ENCODE measurements at places on chromosomes 2 and 18.
A peak's percentile ranks its signal among the peaks of the same experiment; 100 is the strongest.

- no peak for DNase-seq
Measured at GRCh38 chr2:220191031-220191430, 563.6 kb downstream of the SLC4A3 start.

DNA sequence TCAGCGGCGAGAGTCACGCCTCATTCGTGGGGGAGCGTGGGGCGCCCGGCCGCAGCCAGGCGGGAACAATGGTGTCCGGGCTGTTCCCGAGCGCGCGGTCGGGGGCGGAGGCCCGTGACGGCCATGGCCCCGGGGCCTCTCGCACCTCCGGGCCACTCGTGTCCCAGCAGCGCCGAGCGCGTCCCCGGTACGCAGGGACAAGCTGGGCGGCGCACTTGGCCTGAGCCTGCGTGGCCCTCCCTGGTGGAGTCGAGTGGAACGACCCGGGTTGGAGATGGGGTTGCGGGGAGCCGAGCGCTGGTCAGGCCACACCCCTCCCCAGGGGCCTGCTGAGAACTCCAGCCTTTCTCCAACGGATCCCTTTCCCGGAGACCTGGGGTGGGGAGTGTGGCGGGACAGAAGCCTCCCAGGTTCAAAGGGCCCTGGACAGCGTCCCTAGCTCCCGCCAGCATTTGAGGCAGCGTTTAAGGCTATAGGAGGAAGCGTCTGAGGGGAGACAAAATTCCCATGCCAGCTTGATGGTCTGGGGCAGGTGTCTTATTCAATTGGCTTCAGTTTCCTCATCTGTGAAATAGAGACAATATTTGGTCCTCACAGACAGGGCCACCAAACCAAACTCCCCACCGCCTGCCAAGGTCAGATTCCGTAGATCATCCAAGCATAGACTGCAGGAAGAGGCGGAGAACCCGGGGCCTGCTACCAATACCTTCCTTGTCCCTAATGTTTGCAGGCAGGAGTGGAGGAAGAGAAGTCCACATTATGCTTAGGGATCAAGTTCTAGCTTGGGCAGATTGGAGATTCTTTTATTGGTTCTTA, 553 bp downstream of the CNDP2 start:
- no peak for DNase-seq

DNA sequence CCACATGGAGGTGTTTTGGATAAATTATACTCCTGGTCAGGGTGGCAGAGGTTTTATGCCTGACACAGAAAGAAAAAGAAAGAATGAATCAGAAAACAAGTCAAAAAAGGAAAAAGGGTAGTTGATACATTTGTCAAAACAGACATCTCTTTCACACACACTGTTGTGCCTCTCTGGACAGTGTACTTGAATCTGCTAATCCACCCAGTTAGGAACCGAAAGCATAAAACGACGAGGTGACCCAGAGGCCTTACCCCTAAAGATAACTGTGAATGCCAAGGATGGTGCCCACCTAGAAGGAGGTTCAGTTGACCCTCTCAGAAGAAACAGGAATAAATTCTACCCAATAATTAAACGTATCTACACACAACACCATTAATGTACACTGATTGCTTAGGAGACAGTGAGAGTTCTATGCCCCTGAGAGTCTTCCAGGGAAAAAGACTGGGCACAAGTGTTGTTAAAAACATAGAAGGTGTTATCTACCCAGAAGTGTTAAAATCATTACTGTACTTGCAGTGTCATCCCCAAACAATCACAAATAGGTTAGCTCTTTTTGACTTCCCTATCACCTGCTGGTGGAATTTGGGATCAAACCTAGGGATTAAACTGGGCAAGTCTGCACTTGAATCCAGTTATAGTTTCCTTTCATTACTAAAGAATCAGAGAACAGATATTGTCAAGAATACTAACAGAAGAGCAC, 123.2 kb upstream of the DNAJC10 start:
- DNase-seq, result no peak

DNA sequence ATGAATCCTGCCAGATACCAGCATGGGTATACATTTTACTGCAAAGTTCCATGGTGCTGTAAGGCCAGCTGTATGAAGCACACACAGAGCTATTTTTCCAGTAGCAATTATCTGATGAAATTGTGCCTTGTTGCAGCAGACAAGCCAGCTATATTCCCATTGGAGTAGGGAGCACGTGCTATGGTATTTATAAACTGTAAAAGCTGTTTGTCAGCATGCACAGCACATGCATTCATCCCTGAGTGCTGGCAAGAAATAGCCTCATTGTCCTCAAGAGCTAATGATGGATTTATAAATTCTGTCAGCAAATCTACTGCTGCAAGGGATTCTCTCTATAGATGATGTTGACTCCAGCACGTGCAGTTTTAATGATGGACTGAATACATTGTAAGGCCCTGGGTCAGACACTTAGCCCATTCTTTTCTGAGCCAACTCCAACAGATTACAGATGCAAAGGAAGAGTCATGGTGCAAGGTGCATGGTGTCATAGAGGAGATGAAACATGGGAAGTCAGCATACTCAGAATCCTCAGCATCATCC, 61.7 kb downstream of the KCNS3 start:
- DNase-seq, result no peak

DNA sequence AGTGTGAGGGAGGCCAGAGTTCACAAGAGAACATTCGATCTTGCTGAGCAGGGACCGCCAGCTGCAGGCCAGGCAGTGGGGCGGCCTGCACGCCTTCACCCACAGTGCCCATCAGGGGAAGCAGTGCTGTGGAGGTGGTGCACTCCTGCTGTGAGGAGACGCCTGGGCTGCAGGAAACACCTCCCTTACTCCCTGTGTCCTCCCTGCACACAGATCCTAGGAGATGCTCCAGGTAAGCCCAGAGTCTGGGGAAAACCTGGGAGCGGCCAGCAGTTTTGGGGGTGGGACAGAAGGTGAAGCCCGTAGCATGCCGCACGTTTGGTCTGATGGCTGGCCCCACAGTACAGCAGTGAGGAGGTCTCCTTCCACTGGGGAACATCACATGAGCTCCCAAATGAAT, 180.8 kb upstream of the RAB6C start:
- no peak for DNase-seq

GRCh38 chr18:57794951-57795728, 8.0 kb downstream of the ATP8B1 start:
- DNase-seq, result no peak

GRCh38 chr2:210544831-210545230, 11.6 kb upstream of the CPS1 start:
- no peak for DNase-seq

- peak; percentile 48 for DNase-seq
Measured at GRCh38 chr2:72887740-72888437, 681 bp downstream of the SPR start.

DNA sequence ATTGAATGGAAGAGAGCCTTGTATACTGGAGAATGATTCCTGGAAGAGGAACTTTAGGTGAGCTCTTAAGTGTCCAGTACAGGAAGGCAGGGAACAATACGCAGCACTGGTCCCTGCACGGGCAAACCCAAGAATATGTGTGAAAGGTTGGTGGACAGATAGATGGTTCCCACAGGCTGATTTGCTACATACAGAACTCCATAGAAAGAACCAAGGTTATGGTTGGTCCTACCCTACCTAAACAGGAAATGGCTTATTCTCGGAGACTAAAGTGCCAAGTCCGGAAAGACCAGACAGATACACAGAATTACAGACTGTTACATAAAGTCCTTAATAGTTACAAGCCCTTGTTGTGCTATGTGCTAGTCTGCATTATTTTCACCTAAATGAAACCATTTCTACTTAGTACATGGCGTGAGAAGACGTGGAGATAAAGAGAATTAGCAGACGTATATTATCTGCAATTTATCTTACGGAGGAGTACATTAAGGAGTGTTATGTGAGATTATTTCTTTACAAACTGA, 1.2 kb downstream of the REV1 start:
- DNase-seq, result no peak

- DNase-seq, result no peak
Measured at GRCh38 chr18:1034971-1035370, 130.3 kb downstream of the ADCYAP1 start.

DNA sequence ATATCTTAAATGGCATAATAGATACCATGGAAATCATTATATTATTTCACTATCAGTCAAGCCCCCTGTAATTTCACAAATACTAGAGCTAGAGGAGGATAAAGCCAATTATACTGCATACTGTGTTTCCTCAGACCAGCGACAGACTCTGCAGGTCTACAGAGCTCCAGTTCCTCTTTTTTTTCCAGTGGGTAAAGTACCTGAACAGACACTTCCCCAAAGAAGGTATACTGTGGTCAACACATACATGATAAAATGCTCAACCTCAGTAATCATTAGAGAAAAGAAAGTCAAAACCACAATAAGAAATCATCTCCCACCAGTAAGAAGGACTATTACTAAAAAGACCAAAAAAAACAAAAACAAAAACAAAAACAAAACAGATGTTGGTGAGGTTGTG, 44.6 kb downstream of the SCN7A start:
- DNase-seq, result no peak

- no peak for DNase-seq
Measured at GRCh38 chr18:76983613-76984051, 149.0 kb downstream of the MBP start.

GRCh38 chr2:172101821-172102390, 794 bp downstream of the DLX2 start:
- DNase-seq, result no peak

DNA sequence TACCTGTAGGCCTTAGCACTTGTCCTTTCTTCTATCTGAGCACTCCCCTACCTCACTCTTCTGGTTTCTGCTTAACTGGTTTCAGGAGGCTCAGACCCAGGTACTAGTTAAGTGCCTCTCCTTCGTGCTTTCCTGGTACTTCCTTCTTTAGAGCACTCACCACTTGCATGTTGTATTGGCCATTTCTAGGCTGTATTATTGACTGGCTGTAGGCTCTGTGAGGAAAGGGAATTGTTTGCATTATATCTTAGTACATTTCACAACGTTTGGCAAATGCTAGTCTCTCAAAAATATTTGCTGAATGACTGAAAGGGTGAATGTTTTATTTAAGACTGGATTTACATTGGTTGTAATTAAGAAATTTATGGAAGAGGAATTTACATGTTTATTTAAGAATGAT, 36.0 kb upstream of the SCN1A start:
- peak; percentile 45 for DNase-seq

DNA sequence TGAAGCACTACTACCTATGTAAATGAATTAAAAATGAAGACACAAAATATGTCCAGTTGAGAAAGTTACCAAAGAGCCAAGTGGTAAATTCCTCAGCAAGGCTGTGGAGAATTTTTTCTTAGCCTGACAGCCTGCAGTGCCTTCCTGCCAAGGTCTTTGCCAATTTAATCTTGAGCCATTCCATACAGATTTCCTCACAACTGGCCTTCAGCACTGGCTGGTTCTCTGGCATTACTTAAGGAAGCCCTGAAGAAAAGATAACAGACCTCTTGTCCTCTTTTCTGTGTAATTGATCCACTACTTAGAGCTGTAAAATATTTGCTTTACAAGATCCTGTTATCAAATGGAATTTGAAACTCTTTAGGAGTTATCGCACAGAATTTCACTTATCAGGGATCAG, 334.2 kb upstream of the LRRTM1 start:
- no peak for DNase-seq

GRCh38 chr2:198135481-198135934, 331.1 kb downstream of the PLCL1 start:
- no peak for DNase-seq

DNA sequence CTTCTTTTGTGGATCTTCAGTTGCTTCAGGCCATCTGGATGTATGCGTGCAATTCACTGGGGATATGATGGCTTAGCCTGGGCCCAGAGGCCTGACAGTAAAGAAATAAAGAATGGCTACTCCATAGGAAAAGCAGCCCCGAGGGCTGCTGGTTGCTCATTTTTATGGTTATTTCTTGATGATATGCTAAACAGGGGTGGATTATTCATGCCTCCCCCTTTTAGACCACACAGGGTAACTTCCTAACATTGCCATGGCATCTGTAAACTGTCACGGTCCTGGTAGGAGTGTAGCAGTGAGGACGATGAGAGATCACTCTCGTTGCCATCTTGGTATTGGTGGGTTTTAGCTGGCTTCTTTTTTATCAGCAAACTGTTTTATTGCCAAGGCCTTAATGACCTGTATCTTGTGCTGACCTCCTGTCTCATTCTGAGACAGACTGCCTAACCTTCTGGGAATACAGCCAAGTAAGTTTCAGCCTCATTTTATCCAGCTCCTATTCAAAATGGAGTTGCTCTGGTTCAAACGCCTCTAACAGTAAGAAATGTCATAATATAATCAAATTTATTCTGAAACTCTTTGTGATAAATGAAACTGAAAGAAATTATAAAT, 60.5 kb downstream of the DSEL start:
- DNase-seq, result no peak

DNA sequence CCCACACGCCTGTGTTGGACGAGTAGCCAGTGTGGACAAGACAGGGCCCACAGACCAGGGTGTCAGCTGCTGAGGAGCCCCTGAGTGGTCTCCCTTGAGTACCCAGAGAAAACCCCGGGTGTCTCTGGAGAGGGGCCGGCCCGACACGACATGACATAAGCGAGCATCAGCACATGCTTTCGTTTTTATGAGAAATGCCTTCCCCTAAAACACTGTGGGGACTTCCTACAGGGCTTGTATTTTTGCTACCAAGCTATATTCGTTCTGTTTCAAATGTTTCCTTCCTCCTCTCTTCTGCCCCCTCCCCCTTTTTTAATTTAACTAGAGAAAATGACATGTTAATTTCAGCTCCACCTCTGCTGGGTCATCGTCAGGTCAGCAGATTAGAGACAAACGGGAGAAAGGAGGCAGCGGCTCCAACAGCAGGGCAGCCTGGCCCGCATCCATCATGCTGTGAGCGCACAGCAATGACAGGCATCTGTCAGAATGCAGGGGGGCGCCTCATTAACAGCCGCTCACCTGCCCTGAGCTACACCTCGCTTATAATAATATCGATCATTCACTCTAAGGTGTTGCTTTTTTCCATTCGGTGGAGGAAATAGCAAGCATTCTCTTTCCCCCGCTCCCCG, 286.2 kb downstream of the ZNF516 start:
- no peak for DNase-seq

- no peak for DNase-seq
Measured at GRCh38 chr2:146826388-146826787, 1018.4 kb upstream of the ACVR2A start.

DNA sequence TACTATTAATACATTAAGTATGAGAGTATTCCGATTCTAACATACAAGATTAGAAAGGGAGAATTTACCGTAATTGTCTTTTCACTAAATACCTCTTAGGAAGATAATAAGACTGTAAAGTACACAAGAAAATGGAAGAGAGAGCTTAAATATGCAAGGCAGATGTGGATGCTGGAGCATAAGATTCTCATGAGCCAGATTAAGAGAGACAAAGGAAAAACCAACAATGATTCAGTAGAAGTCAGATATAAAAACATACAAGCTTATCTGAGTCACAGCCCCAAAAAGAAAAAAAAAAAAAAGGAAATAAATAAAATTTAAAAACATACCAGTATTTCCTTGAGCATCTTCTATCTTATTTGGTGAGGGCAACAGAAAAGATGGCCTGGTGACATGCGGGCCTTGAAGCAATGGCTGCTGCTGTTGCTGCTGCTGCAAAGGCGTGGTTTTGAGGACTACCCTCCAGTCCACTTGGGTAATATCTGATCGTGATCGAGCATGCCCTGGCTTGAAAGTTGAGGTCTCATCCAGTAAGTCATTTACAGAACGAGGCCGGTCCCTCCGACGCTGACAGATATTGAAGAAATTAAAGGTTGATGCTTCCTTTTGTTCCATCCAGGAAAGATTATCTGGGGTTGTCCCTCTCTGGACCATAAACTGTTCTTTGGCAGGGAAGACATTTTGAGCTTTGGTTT, 24.5 kb downstream of the PLEKHM3 start:
- DNase-seq, result no peak

- no peak for DNase-seq
Measured at GRCh38 chr2:127864877-127865276, 6.9 kb upstream of the POLR2D start.

Data from NCI-H2029 treated with DMSO at 0.1 percent for 48 hours (cell line).